ENCODE measurements at places on chromosomes 5 and 9.

DNA sequence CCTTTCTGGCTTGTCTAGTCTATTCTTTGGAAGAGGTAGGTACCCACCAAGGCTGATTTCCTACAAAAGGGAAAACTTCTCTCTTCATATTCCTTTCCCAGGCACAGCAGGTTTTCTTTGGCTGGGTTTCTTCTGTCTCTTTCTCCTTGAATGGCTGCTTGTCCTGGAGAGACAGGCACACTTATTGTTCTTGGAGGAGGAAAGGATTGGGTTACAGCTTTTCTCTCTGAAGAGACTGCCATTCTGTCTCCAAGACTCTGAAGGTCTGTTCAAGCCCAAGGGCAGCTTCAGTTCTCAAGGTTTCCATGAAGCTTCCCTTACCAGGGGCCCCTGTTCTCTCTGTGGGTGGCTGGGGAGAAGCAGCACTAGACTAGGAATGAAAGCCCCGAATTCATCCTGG lies 33.9 kb downstream of the ACTBL2 start:
- no peak for DNase-seq

DNA sequence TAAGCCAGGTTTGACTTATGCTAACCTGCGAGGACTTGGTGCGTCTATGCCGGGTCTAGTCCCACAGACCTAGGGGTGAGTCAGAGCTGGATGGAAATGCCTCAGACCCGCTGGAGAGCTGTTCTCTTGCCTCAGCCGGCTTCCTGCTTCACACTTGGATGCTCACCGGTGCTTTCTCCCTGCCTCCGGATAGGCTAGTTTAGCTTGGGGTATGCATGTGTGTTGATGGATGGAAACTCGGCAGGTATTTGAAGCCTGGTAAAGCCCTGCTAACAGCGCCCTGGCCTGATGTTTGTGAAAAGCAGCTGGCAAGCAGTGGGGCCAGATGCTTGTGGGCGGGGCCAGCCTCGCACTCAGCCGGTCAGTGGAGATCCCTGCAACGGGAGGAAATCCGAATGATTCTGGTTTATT lies 29.3 kb downstream of the PRRC2B start:
- peak; percentile 60 for DNase-seq

DNA sequence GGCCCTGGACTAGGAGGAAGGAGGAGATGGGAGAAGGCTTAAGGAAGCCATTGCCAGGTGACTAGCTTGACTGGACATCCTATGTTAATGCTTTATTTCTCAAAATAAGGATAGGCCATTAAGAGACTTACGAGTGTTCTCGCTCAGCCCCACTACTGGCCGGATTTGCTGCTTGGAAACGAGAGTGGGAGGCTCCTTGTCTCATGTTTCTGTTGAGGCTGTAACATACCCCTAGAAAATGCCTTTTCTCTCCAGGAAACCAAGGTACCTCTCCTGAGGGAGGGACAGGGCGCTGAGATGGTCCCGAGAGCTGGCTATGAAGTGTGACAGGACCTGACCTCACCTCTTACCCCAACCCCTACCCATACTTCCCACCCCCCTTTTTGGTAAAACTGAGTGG lies 60.0 kb downstream of the RALGPS1 start:
- no peak for DNase-seq

DNA sequence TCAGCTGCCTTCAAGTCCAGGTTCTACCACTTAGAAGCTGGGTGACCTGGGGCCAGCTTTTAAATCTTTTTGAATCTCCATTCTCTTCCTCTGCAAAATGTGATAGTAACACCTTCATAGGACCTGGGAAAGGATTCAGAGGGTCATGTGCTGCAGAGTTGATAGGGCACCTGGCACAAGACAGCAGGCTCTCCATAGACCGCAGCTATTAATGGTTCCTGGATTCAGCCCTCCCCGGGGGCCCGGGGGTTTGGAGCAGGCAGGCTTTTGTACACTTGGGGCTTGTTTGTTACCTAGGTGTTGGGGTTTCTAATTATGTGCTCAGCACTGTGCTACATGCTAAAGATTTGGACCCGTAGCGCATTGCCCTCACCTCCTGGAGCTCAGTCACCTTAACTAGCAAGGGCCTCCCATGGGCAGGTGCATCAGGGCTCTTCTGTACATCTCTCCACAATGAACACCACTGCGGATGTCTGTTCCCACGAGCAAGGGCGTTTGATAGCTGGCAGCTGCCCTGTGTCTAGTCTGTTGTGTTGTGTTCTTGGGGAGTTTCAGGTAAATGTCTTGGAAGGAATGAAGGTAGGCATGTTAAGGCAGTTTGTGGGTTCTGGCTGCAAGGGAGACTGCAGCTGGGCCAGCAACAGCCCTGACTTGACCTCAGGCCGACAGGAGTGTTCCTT lies 12.1 kb downstream of the PRRC2B start:
- DNase-seq: no peak

DNA sequence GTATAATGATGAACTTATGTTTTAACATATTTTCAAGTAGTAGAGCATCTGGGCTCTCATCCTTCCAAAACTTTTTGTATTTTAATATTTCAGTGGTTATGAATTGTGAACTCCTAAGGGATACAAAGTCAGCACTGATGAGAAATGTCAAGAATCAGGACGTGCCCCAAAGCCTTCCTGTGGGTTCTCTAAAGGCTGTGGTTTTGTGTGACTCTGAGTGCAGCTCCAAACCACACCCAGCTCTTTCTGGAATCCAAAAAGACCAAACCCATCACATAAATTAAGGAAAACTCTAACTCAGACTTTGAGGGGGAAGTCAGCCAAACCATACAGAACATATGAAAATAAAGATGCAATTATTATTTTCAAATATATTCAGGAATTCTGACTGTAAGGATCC lies 40.8 kb upstream of the SMU1 start:
- no peak for DNase-seq

DNA sequence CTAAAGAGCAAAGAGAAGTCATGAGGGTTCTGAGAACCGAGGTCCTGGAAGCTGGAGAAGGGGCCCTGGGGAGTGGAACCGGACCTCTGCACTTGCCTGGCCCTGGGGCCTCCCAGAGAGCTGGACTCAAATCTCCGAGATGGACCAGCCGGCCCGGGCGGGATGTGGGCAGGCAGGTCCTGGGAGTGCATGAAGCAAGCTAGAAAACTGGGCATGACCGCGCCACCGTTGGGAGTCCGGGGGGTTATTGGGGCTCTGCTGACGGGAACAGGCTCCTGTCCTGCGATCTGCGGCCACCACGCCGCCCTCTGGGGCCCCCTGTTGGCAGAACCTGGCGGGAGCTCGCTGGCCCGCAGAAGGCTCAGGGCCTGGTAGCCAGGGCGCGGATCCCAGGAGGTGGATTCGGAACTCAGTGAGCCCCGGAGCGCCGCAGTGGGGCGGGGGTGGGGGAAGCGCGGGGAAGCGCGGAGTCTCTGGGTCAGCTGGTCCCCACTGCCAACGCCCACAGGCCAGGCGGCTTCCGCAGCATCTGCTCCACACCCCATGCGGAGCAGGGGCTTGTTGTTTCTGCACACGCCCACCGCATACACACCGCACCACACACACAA lies 150.6 kb downstream of the ERCC6L2 start:
- DNase-seq: no peak

GRCh38 chr9:115524453-115525059 lies 406.6 kb upstream of the TNC start:
- DNase-seq: peak; percentile 69

DNA sequence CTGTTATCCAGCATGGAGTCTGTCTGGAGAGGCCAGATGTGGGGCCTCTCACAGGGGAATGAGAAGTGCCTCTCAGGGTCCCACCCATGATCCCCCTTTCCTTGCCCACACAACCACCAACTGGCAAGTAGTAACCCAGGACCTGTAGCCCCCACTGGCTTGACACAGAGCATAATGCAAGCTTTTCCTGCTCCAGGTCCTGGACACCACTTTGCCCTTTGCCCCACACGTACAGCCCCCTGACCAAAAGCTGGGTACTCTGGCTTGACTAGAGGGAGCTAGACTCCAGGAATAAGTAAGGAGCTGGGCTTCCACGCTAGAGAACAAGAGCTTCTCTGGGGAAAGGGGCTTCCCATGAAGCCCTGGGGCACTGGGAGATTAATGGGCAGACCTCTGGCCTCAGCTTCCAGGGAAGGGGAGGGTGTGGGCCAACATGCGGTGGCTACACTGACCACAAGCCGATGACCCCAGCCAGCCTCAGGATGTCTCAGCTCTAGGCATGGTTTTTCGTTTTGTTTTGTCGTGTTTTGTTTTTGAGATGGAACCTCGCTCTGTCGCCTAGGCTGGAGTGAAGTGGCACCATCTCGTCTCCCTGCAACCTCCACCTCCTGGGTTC lies 109.5 kb downstream of the C9orf50 start:
- no peak for DNase-seq

GRCh38 chr9:36158917-36159316 lies 10.3 kb upstream of the CCIN start:
- DNase-seq: no peak

DNA sequence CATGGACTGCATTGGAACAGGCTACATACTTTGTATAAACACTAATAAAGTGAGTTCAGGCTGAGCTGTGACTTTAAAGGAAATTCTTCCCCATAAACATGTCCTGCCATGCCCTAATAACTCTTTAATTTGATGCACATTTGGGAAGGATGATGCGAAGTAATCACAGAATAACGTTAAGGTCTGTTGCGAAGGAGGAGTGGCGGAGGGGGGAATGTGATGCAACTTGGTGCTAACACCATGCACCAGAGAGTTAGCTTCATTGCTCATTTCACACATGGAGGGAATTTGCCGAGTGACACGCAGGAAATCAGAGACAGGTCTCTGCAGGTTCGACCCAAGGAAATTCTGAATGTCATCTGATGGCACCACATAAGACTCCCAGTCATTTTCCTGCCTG lies 32.9 kb downstream of the SLIT3 start:
- DNase-seq: no peak

- DNase-seq: no peak
These were observed 133.8 kb downstream of the SPOCK1 start for GRCh38 chr5:137365126-137365865.

DNA sequence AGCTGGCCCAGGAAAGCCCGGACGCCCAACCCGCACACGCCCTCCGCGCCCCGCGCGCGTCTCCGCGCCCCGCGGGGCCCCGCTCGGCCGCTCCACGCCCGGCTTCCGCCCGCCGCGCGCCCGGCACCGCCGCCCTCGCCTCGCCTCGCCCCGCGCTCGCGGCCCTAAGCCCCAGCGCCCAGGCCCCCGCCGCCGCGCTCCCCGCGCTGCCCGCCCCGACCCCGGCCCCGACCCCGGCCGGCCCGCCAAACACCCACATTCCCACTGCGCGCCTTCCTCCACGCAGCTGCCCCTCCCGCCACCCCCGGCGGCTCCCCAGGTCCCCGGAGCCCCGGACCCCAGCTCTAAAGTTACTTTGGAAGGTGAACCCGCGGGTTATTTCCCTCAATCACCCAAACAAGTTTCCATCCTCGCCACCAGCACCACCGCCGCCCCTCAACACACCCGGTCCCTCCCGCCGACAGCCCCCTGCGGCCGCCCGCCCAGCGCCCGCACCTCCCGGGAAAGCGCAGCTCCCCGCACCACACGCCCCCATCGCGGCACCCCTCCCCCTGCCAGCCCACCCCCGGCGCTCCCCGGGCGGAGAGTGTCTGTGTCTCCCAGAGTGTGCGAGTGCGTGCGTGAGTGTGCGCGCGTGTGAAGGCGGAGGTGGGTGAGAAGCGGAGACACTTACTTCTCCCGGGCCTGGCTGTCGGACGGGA lies 439 bp downstream of the SSBP2 start:
- DNase-seq: no peak

GRCh38 chr5:141483902-141484301 lies 928 bp upstream of the PCDHGC4 start:
- DNase-seq: no peak

DNA sequence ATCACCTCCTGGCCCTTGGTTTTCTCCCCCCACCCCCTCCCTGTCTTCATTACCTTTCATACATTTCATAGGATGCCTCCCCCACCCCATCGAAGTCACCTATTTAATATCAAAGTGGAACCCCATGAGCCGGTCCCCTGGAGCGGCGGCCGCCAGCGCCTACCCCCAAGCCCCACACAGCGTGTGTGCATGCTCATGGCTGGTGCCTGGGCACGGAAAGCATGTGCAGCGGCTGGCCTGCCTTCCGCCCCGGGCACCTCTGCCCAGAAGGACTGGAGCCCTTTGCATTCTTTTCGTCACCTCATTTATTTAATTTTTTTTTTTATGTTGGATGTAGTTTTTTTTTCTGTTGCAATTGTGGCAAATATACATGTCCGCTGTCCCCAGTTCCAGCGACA lies 116.2 kb downstream of the WNK2 start:
- DNase-seq: no peak

DNA sequence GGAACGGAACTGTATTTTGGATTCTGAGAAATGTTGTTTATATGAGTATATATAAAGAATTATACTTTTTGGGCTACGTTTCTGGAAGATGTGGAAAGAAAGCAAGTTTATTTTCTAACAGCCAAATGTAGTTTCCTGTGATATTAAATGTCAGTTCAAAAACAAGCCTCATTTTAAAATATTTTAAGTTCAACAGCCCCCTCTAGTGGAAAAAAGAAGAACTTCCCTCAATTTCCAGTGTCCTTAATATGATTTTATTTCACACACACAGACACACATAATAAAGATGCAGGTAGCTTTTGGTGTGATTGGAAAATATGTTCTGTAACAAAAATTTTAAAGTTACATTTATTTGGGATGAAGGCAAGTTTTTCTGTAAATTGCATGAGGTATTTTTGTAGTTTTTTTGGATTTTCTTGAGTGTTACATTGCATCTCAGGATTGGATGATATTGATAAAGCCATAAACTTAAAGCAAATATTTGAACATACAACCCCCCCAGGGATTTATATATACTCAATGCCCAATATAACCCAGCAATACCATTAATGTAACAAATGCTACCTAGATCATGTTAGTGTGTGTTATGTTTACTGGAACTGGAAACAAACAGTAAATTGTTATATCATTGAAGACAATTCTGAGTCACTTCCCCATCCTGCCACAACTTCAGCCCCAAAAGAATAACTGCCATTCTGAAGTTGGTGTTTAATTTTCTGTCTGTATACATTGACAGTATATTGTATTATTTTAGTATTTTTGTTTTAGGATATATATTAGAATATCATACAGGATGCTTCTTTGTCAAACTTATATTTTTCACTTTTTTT lies 54.0 kb downstream of the CCDC171 start:
- no peak for DNase-seq

- no peak for DNase-seq
These were observed 32.2 kb downstream of the ZNF131 start for GRCh38 chr5:43152946-43153345.

Measured in SHP77 (cell line).